ENCODE measurements at places on chromosomes 5 and 9.

DNA sequence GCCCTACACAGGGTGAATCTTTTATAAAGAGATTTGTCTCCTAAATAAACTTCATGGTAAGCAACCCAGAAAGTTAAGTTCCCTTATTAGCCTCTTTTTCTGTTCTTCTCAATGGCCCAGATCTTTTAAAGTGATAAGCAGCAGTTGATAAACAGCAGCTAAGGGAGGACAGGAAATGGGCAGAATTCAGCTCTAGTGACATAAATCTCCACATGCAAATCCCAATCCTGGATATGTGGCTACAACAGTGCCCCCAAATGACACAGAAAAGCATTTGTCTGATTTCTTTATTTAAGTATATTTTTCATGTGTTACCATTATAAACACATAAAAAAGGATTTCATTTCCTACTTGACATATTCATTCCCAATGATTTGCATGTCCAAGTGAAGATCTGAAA lies 199.0 kb downstream of the DTWD2 start:
- DNase-seq, result no peak

DNA sequence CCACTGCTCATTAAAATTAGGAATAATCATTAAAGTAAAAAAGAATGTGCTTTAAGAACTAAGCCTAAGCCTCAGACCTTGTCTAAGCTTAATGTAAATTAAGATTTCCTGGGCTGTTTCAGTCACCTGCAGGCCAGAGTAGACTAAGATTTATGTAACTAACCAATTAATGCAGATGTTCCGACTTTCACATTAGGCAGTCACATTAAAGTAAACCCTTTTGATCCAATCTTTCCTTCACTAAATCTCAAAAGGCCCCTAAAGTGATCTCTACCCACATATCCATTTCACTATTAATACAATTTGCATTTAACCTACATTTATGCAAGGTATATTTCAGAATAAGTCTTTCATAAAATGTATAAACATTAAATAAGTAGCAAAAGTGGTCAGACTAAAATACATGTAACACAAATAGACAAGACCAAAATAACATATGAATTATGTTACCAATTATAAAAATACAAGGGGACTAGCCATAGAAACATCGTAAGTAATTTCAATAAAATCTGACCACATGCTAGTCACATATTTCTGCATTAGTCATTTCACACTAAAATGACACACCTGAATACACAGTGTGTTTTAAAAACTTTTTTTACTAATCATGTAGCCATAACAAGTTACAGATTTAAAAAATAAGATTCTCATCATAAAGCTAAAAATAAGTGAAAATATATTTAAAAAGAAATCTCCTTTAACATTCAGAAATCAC lies 7.7 kb downstream of the NR3C1 start:
- DNase-seq, result no peak

- no peak for DNase-seq
These were observed 298.5 kb upstream of the KIF2A start for GRCh38 chr5:62007457-62007856.

GRCh38 chr5:21199087-21199486 lies 1211.1 kb upstream of the CDH18 start:
- no peak for DNase-seq

DNA sequence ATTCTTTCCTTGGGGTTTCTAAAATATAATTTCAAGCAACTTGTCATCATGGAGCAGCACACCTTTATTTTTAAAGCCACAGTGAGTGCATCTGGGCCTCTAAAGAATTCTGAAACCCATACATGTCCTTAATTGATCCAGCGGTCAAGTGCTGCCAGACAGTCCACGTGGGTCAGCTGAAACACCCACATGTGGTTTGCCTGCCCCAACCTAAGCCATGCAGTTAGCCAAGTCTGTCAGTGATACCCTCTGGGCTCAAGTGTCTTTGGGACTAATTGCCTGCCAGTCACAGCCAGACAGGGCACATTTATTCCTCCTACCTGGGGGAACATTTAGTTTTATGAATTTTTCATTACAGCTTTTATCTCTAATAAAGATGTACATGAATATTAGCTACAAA lies 291.4 kb upstream of the SLC30A5 start:
- no peak for DNase-seq

DNA sequence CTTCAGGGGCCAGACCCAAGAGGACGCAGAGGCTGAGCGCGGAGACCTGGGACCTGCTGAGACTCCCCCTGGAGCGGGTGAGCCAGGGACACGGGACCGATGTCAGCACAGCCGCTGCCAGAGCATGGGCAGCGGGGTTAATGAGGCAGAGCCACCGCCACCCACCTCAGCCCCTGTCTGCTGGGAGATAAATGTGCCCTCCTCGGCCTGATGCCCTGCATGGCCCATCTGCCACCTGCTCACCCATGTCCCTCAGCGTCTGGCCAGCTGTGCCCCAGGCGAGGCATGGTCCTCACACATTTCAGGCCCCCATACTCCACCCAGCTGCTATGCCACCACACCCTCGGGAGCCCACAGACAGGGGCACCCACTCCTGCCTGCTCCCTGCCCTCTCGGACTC lies 14.9 kb downstream of the DNLZ start:
- no peak for DNase-seq

DNA sequence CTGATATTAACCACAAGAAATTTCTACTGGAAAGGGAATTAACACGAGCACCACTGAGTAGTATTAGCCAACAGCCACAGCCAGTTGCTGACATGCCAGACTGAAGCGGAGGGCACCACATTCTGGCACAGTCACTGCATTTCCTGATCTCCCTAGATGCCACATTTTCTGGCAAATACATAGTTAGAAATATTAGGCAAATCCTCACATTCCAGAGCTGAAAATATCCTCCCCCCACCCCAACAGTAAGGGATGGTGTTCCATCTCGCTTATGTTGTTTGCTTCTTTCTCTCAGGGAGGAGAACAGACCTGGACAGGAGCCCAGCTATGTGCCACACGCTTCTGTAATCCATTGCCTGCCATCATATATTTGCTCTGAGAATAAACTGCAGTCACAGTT lies 32.8 kb upstream of the MCTP1 start:
- DNase-seq, result no peak

DNA sequence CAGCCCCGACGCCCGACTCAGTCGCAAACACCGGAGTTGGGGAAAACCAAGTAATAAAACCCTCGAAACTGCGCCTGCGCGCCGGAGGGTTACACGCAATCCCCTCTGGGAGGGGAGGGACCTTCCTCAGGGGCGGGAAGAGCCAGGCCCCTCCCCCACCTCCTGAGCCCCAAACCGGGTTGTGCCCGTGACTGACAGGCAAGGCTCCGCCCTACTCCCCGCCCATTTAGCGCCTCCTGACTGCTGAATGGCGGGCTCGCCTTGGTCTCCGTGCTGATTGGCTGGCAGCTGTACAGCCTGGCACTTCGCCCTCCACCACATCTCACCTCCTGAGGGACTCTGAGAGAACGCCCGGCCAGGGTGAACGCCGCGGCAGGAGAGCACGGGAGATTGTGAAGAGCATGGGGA lies at the start of gene PRDM9:
Gene PRDM9 (plus strand): TSS at position 332 of the 408 bp plus-strand sequence. CDS start 1,425 bp downstream, outside the sequence.
- DNase-seq, result no peak

GRCh38 chr5:176994460-176995121 lies 12.0 kb downstream of the UIMC1 start:
- no peak for DNase-seq

DNA sequence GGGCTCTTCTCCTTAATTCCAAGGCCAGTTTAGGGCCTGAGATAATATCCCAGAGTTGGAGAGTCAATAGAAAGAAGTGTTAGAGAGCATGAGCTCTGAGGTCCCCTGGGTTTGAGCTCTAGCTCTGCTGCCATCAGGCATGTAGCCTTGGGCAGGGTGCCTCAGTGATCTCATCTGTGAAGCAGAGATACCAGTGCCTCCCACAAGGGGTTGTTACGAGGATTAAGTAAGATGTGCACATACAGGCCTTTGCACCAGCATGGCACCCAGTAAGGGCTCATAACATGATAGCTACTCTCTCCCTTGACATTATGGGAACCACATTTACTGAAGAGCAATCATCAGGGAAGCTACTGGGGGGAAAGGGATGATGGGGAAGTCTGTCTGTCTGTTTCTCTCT lies 265.7 kb downstream of the HSPA4 start:
- DNase-seq, result no peak

- DNase-seq, result peak; percentile 83
These were observed 1.3 kb downstream of the BRD9 start for GRCh38 chr5:891117-891836.

GRCh38 chr5:178378527-178379484 lies 146.2 kb upstream of the PHYKPL start:
- DNase-seq, result no peak

- no peak for DNase-seq
These were observed 195.7 kb downstream of the PALM2AKAP2 start for GRCh38 chr9:109975574-109976295.

DNA sequence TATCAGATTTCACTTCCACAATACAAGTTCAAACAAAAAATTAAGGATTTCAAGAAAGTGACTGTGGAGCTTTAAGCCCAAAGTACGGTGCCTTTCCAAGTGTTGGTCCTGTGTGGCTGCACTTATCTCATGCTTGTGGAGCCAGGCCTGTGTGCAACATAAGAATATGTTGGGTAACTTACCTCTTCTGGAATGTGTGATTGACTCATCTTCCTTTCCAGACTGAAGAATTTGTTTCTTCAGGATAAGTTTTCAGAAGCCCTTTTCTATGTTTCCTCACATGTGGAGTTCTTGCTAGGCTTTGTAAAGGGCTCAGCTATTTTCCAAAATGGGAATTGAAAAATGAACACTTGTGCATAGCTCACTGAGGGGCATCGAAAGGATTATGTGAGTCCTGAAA lies 485.1 kb upstream of the PAPPA start:
- no peak for DNase-seq

DNA sequence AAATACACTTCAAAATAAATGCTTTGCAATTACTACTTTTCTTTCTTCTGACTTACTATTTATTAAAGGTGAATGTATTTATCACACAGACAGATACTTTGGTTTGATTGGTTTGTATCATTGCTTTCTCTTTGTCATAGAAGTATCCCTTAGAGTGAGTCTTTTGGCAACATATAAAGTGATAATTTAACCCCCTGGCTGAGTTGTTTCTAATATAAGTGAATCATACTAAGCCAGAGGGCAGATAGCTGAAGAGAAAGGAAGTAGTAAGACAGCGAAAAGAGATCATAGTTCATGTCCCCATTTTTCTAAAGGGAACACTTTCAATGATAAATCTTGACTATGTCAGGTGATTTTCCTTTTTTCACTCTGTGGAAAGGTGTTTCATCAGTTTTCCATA lies 38.6 kb downstream of the CAMK4 start:
- no peak for DNase-seq

GRCh38 chr9:23663536-23663935 lies 162.5 kb downstream of the ELAVL2 start:
- no peak for DNase-seq

DNA sequence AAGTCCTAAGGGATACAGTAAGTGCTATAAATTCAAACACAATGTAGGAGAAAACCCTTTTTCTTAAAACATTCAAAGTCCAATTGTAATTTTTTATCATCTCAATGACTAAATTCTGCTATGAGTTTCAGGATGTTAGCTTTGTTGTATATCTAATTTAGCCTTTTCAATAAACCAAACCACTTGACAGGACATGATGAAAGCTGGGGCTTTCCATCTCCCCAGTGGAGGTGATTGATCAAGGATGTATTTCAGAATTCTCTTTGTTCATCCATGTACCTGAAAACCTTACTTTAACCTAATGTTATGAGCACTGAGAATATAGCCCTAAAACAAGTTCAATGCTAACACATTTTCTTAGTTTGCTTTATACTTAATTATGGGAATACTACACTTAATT lies 639.0 kb upstream of the ITGA1 start:
- no peak for DNase-seq

DNA sequence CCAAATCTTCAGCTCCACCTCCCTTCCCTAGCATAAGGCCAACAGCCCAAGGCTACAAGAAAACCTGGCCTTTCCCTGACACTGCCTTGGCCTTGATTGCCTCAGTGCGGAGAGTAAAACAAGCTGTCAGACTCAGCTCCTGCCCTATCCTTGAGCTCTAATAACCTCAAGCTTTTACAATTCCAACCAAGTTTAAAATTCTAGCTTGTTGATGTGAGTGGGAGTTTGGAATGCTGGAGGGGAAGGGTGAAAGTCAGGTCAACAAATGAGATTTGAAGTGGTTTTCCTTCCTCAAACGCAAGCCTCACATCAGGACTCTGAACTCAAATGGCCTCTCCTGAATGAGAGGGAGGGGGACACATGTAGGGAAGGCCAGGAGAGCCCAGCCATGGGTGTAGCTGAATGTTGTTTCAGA lies 197.0 kb upstream of the VLDLR start:
- no peak for DNase-seq

GRCh38 chr9:112059145-112059965 lies 115.7 kb downstream of the SUSD1 start:
- no peak for DNase-seq
